ENCODE measurements at places on chromosomes 16 and 17. TPM values are rescaled to one million over a fixed set of nuclear protein-coding genes. Genes with fewer than 3 reads are reported as not detected.

C17orf67 gene
- 0.86 TPM for total RNA-seq

TMIGD1 gene
- not detected for total RNA-seq

TEKT5 gene
- not detected for total RNA-seq

PRR15L gene
- total RNA-seq = not detected

HOXB9 gene
- total RNA-seq = not detected

KRT32 gene
- not detected for total RNA-seq

TPSAB1 gene
- total RNA-seq = not detected

PDILT gene
- total RNA-seq = not detected

HOXB4 gene
- total RNA-seq = 1.7 TPM

DOC2A gene
- total RNA-seq = 0.32 TPM

CD300A gene
- total RNA-seq = not detected

CTRB1 gene
- total RNA-seq = not detected

CNTD1 gene
- not detected for total RNA-seq

CCL14 gene
- not detected for total RNA-seq

C16orf78 gene
- total RNA-seq = not detected

SETD1A gene
- total RNA-seq = 8.1 TPM

KREMEN2 gene
- under 0.01 TPM for total RNA-seq

FOXF1 gene
- total RNA-seq = 10.3 TPM

NOG gene
- 0.64 TPM for total RNA-seq

CCL15 gene
- not detected for total RNA-seq

CLDN6 gene
- not detected for total RNA-seq

TBX6 gene
- total RNA-seq = 0.32 TPM

PLXDC1 gene
- 0.43 TPM for total RNA-seq

CCL22 gene
- not detected for total RNA-seq
